Right lobe of liver (tissue), 6 donors: ENCODE measurements at places on chromosomes 7 and 10. TPM values are rescaled to one million over a fixed set of nuclear protein-coding genes. Genes with fewer than 3 reads are reported as not detected.

Gene EPC1
- total RNA-seq, result 13.5 TPM

Gene NRG3
- total RNA-seq, result 0.80 TPM

Gene GJC3
- 0.62 TPM for total RNA-seq

Gene SPDYE2
- total RNA-seq, result not detected

Gene MACC1
- 0.93 TPM for total RNA-seq

Gene LAMB4
- total RNA-seq, result not detected

Gene SPDYE2B
- not detected for total RNA-seq

Gene PNLIP
- total RNA-seq, result not detected

Gene NKX2-3
- not detected for total RNA-seq

Gene NME8
- total RNA-seq, result not detected

Gene IDI2
- total RNA-seq, result not detected

Gene AMZ1
- total RNA-seq, result 0.42 TPM

Gene ASB13
- 19.7 TPM for total RNA-seq

Gene FOXP2
- total RNA-seq, result 5.3 TPM

Gene CPA2
- total RNA-seq, result not detected

Gene PSTK
- 3.5 TPM for total RNA-seq

Gene UBTD1
- 6.8 TPM for total RNA-seq

Gene SRRM3
- total RNA-seq, result 0.18 TPM

Gene ARHGAP19
- 3.6 TPM for total RNA-seq

Gene ANXA8
- 0.81 TPM for total RNA-seq

Gene CYP3A4
- 443 TPM for total RNA-seq

Gene SUN3
- total RNA-seq, result not detected

Gene FGFBP3
- 0.19 TPM for total RNA-seq

Gene CLEC5A
- not detected for total RNA-seq

Gene SEMA4G
- total RNA-seq, result 40.4 TPM

Gene PPP2R2D
- total RNA-seq, result 10.9 TPM

Gene EFCAB10
- not detected for total RNA-seq

Gene HOGA1
- 40.3 TPM for total RNA-seq

Gene NEUROG3
- total RNA-seq, result not detected

Gene NOD1
- total RNA-seq, result 2.6 TPM

Gene ATRNL1
- 3.0 TPM for total RNA-seq

Gene FAM180A
- 2.8 TPM for total RNA-seq

Gene METTL27
- total RNA-seq, result 1.4 TPM

Gene GNG11
- 6.1 TPM for total RNA-seq

Gene GHITM
- 158 TPM for total RNA-seq

Gene AKR1C3
- 169 TPM for total RNA-seq
